ENCODE measurements at places on chromosomes 3 and 15.

DNA sequence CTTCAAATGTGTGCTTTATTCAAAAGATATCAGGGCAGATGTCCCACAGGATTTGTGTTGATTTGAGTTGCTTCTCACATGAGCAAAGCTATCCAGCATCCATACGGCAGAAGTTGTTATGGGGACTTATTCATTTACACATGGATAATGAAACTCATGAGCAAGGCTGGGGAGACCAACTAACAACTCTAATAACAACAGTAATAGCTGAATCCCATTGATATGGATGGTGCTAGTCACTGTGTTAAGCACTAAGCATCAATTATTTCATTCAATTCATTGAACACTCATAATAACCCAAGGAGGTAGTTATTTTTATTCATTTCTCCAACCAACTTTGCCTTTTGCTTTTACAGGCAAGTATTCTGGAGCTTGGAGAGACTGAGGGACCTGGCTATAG lies 1094.2 kb upstream of the CFAP20DC start:
- DNase-seq: no peak

DNA sequence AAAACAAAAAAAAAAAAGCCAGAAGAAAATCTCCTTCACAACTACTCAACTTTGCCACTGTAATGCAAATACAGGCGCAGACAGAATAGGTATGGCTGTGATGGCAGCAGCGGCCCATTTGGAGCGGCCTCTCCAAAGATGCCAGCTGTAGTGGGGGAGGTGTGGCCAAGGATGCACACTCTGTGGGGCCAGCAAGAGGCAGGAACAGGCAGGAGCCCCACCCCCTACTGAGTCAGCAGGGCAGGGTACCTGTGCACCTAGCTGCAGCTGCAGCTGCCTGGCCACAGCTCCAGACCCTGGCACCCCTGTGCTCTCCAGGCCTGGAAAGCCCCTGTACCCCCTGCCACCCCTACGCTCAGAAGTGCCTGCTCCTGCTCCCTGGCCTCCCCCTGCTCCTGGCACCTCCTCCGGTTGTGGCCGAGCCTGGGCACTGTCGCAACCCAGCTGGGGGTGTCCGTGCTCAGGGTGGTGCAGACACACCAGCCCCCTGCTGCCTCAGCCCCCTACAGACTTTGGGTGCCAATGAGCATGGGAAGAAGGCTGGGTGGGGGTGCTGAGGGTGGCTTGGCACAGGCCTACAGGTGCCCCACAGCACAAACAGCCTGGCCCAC lies 312.7 kb downstream of the ULK4 start:
- DNase-seq: no peak

DNA sequence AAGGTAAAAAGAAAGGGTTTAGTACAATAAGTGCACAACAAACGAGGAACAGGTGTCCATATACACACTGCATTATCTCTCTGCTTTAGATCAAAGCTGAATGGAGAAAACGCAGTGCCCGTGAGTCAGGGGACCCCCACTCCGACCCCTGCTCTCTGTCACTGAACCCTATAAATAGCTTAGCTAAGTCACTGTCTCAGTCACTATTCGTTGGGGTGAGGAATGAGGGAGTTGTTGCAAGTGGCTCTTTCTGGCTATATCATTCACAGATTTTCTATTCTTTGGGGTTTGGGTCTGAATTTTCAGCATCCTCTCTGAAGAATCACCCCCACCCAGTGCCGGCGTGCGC lies 458 bp upstream of the STAC start:
- DNase-seq: no peak

- DNase-seq: no peak
These were observed 77.5 kb downstream of the ATP10A start for GRCh38 chr15:25785641-25786025.
